ENCODE measurements at places on chromosomes 3 and 15.
A peak's percentile ranks its signal among the peaks of the same experiment; 100 is the strongest.

- no peak for DNase-seq
Observed at GRCh38 chr3:46670000-46670890, 23.2 kb downstream of the ALS2CL start.

- DNase-seq: no peak
Observed at GRCh38 chr15:94075349-94075748, 156.0 kb upstream of the MCTP2 start.

GRCh38 chr3:41029356-41029755 is 169.9 kb upstream of the CTNNB1 start:
- no peak for DNase-seq

- DNase-seq: no peak
Observed at GRCh38 chr15:39052323-39052705, 487.7 kb upstream of the RASGRP1 start.

GRCh38 chr15:32786906-32787305 is 69.1 kb downstream of the GREM1 start:
- DNase-seq: no peak

GRCh38 chr3:124579641-124580040 is 150.6 kb upstream of the UMPS start:
- DNase-seq: no peak

GRCh38 chr3:141326626-141327025 is 41.7 kb upstream of the ZBTB38 start:
- no peak for DNase-seq

- DNase-seq: no peak
Observed at GRCh38 chr3:30438126-30438525, 168.3 kb upstream of the TGFBR2 start.

DNA sequence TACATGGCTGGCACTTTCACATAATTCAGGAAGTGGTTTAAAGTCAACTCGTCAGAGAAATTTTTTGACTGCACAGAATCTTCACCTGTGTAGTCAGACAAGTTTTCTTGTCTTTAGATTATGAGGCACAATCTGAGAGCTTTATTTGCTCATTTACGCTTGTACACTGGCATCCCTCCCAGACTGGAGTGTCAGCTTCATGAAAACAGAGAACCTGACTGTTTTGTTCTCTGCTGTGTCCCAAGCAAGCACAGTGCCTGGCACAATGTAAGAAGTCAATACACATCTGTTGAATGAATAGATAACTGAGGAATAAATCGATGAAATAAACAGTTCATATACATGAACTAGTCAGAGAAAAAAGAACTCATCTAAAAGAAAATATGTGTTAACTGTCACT is 846.1 kb upstream of the CFAP20DC start:
- no peak for DNase-seq

GRCh38 chr15:38593524-38593923 is 28.9 kb upstream of the RASGRP1 start:
- DNase-seq: no peak

GRCh38 chr3:179227349-179227748 is 23.6 kb downstream of the KCNMB3 start:
- no peak for DNase-seq

GRCh38 chr3:42670051-42670576 is 15.2 kb upstream of the KLHL40 start:
- DNase-seq: no peak

DNA sequence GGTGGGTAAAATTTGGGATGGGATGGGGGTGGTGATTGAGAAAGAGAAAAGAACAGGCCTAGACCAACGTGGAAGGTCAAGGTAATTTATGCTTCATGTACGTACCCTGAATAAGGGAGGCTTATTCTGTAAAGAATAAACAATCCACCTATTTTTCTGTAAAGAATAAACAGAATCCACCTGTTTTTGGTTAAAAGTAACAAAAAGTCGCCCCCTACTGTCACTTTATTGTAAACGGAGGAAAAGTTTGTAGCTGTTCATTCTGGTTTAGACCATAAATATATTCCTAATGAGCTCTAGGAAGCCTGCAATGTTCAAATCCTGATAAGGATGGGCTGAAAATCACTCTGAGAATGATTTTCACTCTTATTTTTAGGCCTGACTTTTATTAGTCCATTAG is 23.5 kb upstream of the SQOR start:
- DNase-seq: peak; percentile 21

GRCh38 chr3:45426161-45426560 is 37.8 kb downstream of the LARS2 start:
- no peak for DNase-seq

DNA sequence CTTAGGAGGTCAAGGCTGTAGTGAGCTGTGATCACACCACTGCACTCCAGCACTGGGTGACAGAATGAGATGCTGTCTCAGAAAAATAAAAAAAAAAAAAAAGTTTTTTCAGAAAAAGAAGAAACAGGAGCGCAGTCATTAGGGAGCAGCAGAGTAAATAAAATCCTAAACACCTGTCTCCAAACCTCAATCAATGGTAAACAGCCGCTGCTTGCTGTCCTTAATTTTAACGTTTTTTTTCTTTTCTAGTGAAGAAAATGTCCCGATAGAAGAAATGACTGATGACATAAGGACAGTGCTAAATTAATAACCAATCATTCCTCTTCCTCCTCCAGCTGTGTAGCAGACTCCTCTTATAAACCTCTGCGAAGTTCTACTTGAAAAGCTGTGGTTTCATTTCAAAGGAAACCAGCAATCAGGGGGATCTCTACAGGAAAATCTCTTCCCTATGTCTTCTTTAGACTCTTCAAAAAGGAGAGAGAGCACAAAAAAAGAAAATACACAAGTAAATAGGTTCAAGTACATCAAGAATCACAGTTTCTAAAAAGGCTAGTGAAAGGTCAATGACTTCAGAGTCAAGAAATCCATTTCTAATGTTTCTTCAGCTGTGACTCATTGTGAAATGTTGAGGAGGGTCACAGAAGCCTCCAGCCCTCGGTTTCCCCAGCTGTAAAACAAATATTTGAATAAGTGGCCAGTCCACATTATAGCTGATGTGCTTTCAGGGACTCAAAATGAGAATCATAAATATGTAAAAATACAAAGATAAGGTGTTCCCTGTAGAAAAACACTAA is 127.6 kb downstream of the TMCO5A start:
- DNase-seq: no peak

DNA sequence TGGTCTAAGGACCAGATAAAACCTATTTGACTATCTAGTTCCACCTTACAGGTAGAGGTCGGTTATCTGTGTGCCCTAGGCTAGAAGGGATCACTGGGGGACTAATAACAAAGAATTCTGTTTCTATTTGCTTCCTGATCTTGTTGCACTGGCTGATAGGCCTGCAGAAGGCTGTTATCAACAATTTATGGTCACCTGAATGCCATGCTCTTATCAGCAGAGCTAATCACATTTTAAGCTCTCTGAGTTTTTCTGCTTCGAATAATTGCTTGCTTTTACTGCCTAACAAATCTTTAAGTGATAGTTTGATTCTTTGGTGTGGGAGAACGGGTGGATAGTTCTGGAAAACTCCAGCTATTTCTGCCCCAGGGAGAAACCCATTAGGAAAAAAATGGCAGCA is 263.1 kb downstream of the PDZRN3 start:
- DNase-seq: no peak

DNA sequence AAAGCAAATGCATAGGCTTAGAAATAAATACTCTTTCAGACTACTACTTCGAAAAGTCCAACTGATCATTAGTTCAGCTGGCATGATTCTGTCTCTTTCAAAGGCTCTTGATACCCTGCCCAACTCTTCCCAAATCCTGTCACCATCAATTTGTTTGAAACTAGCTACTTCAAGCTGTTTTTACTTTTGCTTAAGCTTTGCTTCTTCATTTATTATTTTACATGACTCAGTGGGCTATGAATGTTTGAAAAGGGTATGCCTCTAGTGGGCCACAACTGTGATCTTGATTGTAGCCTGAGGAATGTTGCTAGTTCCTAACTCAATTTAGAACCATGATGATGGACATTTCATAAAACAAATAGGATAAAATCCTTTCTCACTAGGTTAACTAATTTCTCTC is 340.8 kb downstream of the NAALADL2 start:
- no peak for DNase-seq

GRCh38 chr3:178200316-178200715 is 335.9 kb upstream of the KCNMB2 start:
- DNase-seq: no peak

DNA sequence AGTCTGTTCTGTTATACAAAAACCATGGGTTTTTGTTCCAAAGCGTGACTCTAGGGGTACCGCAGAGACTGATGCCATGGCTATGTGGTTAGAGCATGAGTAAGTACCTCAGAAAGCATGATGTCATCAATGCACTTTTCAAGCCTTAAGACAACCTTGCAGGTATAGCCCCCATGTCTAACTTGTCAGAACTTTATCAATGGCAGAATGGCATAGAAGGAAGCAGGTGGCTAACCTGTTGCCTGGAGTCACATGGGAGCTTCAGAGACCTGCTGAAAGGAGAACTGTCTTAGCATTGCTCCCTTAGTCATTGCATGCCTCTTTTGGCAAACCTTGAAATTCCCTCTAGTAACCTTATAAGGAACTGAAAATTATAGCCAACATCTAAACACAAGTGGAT is 52.5 kb downstream of the EOMES start:
- DNase-seq: no peak

DNA sequence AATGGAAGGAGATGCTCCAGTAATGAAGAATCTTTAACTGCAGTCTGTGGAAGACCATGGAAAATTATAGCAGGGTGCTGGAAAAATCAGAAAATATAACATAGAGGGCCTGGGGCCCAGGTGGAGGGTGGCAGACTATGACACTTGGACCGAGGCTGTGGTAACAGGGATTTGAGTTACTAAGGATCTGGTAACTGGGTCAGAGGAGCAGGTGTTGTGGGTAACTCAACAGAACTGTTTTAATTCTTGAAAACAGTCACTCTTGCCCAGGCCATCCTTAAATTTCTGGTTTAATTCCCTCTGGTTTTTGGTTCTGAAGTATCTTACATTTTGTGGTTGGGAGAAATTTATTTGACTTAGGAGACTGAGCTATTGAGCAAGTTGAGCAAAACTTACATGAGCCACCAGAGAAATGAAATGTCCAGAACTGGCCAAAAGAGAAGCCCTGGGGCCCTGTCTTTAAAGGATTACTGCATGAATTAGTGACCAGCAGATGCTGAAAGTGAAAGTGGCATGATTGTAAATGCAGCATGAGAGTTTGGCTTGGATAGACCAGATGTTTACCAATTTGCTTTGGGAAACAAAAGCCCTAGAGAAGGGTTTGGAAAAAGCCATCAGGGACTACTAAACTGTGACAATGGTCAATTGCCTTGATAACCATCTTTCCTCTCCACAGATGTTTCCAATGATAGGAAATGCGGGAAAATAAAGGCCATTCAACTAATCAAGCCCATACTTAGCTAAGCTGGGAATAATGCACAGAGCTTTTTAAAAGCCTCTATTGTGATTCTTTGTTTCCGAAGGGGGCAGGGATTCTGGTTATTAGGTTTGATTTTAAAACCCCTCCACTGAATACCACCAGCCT is 374.9 kb upstream of the TGFBR2 start:
- no peak for DNase-seq

GRCh38 chr3:139689708-139690228 is 12.0 kb upstream of the NMNAT3 start:
- no peak for DNase-seq

GRCh38 chr3:17122758-17123157 is 238.0 kb downstream of the PLCL2 start:
- DNase-seq: peak; percentile 9

- DNase-seq: no peak
Observed at GRCh38 chr15:100714749-100715342, 112.5 kb downstream of the ASB7 start.

DNA sequence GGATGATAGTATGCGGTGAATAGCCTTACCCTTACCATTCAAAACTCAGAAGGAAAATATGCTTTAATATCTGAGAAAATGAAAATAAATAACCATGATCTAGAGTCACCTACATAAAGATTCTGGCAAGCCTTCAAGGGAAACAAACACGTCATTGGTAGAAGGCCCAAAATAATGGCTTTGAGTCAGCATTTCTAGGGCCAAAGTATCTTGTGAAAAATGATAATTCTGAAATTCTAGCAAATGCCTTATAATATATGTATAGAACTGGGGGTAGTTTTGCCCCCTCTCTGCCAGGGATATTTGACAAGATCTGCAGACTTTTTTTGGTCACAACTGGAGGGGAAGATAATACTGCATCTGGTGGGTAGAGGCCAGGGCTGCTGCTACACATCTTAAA is 15.4 kb downstream of the PLSCR1 start:
- no peak for DNase-seq

DNA sequence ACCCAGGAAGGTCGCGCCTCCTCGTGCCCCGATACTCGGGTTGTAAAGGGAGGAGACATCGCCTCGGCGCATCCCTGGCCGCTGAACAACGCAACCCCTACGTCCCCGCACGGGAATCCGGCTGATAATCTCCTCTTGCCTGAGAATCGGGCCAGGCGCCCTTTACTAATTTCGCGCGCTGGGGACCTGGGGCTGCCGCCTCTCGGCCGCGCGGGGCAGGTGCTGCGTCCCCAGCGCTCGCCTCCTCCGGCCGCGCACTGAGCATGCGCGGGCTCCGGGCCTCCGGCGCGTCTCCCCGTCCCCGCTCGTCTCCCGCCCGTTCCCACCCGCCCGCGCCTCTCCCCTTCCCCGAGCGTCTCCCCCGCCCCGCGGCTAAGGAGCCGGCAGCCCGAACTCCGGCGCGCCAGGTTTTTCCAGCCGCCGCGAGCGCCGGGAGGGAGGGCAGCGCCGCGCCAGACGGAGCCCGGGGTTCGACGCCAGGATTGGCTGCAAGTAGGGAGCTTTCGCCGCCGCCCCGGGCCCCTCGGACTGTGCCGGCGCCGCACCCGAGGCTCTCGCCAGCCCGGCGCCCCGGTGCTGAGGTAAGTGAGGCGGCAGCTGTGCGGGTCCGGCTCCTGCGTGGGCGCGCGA is at the start of gene CNTN4:
TSS of gene CNTN4 (plus strand) at position 469 of the 630 bp plus-strand sequence.
- no peak for DNase-seq

GRCh38 chr3:169999433-169999832 is 32.8 kb downstream of the SEC62 start:
- DNase-seq: no peak

- no peak for DNase-seq
Observed at GRCh38 chr3:14242490-14243311, 64.1 kb downstream of the LSM3 start.

DNA sequence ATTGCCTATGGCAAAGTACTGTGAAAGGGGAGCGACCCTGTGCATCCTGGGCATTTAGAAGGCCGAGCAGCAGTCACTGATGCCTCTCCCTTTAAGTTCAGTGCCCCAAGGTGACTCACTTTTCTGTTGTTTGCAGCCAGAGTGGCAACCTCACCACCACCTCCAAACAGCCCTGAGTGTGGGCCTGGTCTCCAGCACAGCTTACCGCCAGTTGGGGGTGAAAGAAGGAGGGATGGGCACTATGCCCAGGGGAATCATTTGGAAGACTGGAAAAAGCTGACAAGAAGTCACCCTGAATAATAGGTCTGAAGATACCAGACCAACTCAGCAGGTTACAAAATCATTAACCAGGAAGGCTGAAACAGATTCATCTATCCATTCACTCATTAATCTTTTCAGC is 571.8 kb downstream of the EPHB1 start:
- no peak for DNase-seq

DNA sequence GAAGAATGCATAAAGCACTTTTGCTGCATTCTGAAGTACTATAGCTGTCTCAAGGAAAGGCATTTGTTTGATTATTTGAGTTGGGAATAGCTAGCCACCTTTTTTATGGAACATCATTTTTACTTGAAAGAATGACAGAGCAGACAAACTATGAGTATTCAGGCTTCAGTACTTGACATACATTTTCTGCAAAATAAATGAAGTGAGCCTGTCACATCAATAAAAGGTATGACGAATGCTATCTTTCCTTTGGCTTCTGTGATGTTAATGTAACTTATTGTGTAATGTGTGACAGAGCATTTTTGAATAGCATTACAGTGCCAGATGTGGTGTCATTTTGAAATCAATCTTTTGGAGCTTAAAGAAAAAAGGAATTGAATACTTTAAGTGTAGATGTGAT is 440.3 kb upstream of the ONECUT1 start:
- no peak for DNase-seq

All from activated CD8-positive, alpha-beta T cell treated with anti-CD3 and anti-CD28 coated beads, Interleukin-2, amount 10 ng/mL, durations not matched to agents 7 days and 5 days (primary cell).